ENCODE measurements at places on chromosomes 4 and X. TPM values are rescaled to one million over a fixed set of nuclear protein-coding genes. Genes with fewer than 3 reads are reported as not detected.

Gene DDIT4L
- polyA plus RNA-seq: 1.8 TPM

Gene MAGEA8
- polyA plus RNA-seq: not detected

Gene SH3D19
- polyA plus RNA-seq: 11.0 TPM

Gene ADH6
- polyA plus RNA-seq: not detected

Gene CCKAR
- not detected for polyA plus RNA-seq

Gene ZNF280C
- 1.1 TPM for polyA plus RNA-seq

Gene RAB33A
- 40.4 TPM for polyA plus RNA-seq

Gene BEX1
- 529 TPM for polyA plus RNA-seq

Gene MAOA
- 0.92 TPM for polyA plus RNA-seq

Gene SLC9B1
- 0.64 TPM for polyA plus RNA-seq

Gene DCAF12L1
- not detected for polyA plus RNA-seq

Gene MXRA5
- not detected for polyA plus RNA-seq
